ENCODE measurements at places on chromosomes 13 and 19. TPM values are rescaled to one million over a fixed set of nuclear protein-coding genes. Genes with fewer than 3 reads are reported as not detected.

- H3K27me3 ChIP-seq: peaks cover 26% of the 10 kb centered on the region
- peak within 1 kb of the TSS; percentile 83 for H3K27ac ChIP-seq
- DNase-seq: no peak
- H3K4me3 ChIP-seq: peak within 1 kb of the TSS; percentile 57
- H3K36me3 ChIP-seq: no peaks in the 10 kb centered on the region
Measured at GRCh38 chr19:18419195-18419698, at the start of gene SSBP4. SSBP4 (plus strand) TSS chr19:18419398; CDS start chr19:18419649, 251 bp downstream.

DNA sequence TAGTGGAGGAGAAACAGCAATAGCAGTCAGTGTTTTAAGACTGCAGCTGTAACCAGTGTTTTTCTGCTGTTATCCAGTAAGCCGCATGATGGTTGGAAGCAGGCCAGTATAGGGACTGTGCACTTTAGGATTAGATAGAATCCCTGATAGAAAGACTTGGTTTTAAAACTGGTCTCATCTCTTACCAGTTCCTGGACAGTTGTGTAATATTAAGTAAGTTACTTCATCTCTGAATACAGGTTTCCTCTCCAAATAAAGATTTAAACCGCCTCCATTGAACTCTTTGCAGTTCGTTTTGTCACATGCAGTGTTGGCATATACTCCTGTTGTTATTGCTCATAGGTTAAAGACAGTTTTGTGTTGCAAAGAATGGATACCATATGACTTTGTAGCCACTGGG, 25.6 kb downstream of the URI1 start:
- no peak overlapping the region for H3K4me3 ChIP-seq
- peaks cover 54% of the 10 kb centered on the region for H3K4me1 ChIP-seq
- no peaks in the 10 kb centered on the region for H3K36me3 ChIP-seq
- no peak for DNase-seq

HS6ST3 gene
- total RNA-seq: 0.97 TPM

TPTE2 gene
- not detected for total RNA-seq

ZNF99 gene
- not detected for total RNA-seq
